ENCODE measurements at places on chromosomes 11 and 22.

GRCh38 chr11:118139578-118139977 is 13.0 kb downstream of the SCN4B start:
- DNase-seq, result no peak

DNA sequence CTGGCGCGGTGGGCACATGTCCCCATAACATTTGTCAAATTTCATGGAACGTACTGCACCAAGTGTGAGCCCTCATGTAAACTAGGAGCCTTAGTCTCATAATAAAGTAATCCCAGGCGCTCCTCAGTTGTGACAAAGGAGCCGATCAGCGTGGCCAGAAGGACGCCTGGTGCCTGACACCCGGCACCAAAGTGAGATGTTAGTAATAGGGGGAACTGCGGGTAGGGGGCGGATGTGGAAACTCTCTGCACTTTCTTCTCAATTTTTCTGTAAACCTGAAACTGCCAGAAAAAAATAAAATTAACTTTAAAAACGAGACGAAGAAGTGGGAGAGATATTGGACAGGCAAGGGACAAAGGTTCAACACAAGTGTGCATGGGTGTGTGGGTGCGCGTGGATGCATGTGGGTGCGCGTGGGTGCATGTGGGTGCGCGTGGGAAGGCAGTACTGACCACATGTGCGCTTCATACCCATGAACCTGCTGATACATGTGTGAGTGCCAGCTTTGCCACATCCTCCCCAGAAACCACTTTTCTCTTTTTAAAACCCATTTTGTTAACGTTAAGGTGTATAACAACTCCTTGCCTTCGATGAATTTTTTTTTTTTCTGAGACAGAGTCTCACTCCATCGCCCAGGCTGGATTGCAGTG is 55.4 kb upstream of the LINC01488 start:
- no peak for DNase-seq

GRCh38 chr22:23609983-23610781 is 21.9 kb downstream of the DRICH1 start:
- DNase-seq, result no peak

DNA sequence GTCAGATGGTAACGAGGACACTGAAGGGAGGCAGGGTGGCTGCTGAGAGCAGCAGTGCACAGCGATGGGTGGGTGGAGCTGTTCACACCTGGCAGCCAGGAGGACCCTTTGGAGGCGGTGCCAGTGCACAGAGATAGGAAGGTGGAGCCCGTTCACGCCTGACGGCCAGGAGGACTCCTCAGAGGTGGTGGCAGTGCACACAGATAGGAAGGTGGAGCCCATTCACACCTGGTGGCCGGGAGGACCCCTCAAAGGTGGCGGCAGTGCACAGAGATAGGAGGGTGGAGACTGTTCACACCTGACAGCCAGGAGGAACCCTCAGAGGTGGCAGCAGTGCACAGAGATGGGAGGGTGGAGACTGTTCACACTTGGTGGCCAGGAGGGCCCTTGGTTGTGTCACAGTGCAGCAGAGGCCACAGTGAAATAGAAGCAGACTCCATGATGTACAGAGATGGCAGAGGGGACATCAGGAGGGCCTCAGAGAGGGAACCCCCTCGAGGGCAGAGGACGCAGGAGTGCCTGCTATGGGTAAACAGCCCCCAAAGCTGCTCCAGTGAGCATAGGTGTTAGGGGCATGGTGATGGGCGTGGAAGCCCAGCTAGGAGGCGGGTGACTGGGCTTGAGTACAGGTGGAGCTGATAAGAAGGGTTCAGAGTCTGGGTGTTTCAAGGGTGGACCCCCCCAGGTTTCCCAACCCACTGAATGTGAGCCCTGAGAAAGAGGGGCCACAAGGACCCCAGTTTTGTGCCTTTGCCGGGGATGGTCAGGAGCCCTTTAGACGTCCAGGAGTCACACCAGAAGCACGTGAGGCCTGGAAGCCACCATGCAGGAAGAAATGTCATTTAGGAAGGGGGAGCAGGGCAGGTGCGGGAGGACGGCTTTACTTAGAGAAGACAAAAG is 566.7 kb downstream of the BRD1 start:
- no peak for DNase-seq

DNA sequence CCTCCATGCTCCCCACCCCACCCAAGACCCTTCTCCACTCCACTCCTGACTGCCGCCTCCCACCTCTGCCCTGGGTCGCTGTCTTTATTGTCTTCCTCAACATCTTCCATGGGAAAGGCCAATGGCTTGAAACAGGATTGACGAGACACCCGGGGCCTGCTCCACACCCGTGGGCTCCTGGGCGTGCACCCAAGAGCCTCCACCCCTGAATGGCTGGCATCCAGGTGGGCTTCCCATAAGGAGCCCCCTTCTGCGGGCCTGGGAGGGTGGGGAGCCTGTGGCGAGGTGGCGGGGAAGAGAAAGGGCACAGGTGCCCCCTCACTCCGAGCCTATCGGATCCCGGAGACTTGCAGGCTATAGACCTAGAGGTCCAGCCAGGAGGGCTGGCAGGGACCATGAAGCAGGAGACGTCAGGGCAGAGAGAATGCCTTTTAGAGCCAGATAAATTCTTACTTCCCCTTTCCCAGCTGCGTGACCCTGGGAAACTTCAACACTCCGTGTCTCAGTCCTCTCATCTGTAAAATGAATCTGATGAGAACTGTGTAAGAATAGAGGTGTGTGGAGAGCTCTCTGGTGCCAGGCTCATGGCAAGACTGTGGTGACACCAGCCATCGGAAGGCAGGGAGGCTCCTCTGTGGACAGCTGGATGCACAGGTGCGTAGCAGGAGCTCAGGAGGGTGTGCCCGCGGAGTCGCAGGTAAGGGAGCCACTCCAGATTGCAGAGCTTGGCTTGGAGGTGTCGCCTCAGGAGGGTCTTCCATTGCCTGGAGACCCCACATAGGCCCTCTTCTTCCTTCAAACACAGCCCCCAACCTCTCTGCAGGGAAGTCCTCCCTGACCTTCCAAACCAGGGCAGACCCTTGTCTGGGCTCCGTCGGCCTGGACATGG is 53.9 kb downstream of the SMIM38 start:
- no peak for DNase-seq

DNA sequence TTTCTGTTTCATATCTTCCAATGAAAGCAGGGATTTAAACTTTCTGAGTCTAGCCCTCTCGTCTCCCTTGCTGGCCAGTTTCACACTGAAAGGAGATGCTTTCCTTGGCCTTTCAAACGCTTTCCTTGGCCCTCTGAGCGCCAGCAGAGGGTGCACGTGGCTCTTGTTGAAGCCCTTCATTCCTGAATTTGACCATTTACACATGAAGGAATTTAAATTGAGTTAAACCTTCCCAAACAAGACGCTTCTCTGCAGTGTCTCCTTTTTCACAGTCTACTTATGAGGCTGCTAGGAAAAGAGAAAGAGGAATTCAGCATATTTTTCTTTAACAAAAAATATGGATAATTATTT is 21.6 kb downstream of the NNMT start:
- DNase-seq, result no peak

GRCh38 chr11:61773809-61774208 is 18.6 kb downstream of the TMEM258 start:
- DNase-seq, result no peak

DNA sequence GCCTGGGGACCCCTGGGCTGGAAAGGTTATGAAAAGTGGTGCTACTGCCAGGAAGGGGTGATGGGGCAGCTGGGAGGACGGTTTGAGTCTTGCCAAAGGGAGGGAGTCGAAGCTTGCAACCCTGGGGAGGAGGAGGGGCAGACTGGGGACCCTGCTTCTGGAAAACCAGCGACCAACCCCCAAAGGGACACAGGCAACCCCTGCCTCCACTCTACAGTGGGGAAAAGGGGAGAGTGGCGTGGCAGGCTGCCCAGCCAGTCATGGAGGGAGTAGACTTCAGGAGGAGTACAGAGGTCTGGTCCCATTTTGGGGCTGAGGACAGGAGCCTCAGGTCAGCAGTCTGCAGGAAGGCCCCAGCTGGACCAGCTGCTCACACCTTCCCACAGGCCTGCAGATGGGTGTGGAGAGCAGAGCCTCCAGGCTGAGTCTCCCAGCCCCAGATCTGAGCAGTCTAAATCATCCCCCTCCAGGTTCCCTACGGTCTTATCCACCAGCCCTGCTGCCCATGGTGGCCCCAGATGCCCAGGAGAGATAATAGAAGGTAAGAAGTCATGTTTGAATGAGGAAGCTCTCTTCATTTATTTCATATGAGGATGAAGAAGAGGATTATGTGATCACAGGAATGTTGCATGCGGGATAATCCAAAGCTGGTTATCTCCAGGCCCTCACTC is 3.3 kb downstream of the DDT start:
- no peak for DNase-seq

GRCh38 chr11:18485913-18486528 is 30.4 kb downstream of the LDHAL6A start:
- no peak for DNase-seq

- no peak for DNase-seq
Measured at GRCh38 chr11:125449565-125449964, 46.5 kb downstream of the FEZ1 start.

DNA sequence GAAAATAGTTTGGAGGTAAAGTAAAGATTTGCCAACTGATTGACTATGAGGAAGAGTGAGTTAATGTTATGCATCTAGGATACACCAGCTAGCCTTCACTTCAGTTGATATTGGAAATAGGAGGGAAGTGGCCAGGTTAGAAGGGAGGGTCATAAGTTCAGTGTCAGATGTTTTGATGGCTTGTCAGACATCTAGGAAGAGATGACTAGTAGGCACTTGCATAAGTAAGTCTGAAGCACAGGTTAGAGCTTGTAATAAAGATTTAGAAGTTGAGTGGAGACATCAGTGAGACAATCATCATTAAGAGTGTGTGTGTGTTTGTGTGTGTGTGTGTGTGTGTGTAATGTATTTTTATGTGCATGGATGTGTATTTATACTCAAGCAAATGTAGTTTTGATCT is 146.1 kb downstream of the OR4C45 start:
- DNase-seq, result no peak

GRCh38 chr11:122365610-122366360 is 249.8 kb upstream of the BLID start:
- no peak for DNase-seq

DNA sequence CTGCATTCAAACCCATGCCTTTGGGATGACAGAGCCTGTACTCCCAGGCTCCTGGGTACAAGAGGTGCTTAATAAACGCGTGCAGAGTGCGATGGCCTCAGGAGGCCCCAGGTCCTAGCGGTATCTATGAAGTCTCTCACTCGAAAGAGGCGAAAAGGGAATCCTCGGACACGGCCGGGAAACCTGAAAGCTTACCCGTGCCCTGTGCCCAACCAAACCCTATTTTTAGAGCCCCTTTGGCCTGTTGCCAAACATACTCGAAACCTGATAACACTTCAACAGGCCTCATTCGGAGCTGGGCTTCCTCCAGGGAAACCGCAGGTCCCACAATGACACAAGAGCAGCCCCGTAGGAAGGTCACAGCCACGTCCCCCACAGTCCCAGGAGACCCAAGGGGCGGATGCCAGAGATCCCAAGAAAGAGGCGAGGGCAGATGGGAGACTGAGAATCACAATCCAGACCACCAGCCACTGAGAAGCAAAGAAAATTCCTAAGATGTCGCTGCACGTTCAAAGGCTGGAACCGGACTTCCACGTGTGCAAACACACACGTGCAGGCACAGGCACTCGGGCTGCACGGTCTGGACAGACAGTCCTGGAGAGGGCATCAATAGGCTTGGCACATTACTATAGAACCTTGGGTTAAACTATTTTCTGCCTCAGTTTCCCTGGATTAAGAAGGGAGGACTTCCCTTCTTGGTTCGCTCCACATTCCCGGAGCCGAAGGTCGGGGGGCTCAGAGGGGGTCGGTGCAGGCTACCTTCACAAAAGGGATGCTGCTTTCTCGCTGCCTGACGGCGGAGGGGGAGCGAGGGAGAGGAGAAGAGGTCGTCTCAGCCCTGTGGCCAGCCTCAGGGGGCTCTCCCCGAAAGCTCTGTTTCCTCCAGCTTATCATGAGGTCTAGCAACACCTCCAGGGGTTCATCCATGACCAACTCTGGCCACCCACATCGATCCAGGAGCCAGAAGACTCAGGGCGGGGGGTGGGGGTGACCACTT is 8.2 kb downstream of the PDGFB start:
- DNase-seq, result no peak

- no peak for DNase-seq
Measured at GRCh38 chr11:94325681-94326080, 21.3 kb downstream of the IZUMO1R start.

- no peak for DNase-seq
Measured at GRCh38 chr11:128497061-128497775, 90.1 kb downstream of the ETS1 start.

DNA sequence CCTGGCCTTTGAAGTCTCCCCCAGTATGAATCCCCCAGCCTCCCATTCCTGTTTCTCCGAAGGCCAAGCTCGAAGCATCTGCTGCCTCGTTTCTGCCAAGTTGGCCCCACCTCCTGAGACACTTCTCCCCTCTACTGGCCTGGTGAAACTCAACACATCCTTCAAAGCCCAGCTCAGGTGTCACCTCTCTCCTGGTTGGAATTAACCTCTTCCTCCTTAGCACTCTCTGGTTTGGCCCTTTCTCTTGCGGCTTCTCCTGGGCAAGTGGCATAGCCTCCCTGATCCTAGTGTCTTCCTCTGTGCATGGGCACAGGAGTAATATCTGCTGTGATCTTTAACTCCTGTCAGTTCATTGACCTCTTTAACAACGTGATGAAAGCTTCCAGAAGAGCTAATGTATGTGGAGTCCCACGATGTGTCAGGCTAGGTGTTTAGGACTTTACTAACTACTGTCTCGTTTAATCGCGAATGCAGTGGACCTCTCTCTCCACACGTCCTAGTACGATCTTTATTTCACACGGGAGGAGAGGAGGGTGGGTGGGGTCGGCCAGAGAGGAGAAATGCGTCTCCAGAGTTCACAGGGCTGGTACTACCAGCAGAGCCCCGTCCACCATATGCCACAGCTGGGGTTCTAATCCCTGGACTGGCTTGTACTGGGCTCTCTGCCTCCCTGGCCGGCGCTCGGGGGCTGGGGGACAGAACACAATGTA is 826 bp upstream of the PTPRJ start:
- no peak for DNase-seq
